ENCODE measurements at places on chromosomes 4 and X. TPM values are rescaled to one million over a fixed set of nuclear protein-coding genes. Genes with fewer than 3 reads are reported as not detected.
A peak's percentile ranks its signal among the peaks of the same experiment; 100 is the strongest.

Gene CNKSR2
- 0.24 TPM for total RNA-seq

Gene ATP11C
- 11.0 TPM for total RNA-seq

Gene SUPT20HL2
- total RNA-seq: 0.24 TPM

Gene MAGEA11
- 23.4 TPM for total RNA-seq

Gene PNMA6A
- 0.12 TPM for total RNA-seq

Gene GABRE
- total RNA-seq: 2.3 TPM

Gene MID1
- 16.6 TPM for total RNA-seq

Gene CXCL8
- 66.9 TPM for total RNA-seq

Gene ABCG2
- 2.3 TPM for total RNA-seq

Gene NPY5R
- not detected for total RNA-seq

Gene CENPVL1
- total RNA-seq: not detected

Gene SOX3
- total RNA-seq: not detected

DNA sequence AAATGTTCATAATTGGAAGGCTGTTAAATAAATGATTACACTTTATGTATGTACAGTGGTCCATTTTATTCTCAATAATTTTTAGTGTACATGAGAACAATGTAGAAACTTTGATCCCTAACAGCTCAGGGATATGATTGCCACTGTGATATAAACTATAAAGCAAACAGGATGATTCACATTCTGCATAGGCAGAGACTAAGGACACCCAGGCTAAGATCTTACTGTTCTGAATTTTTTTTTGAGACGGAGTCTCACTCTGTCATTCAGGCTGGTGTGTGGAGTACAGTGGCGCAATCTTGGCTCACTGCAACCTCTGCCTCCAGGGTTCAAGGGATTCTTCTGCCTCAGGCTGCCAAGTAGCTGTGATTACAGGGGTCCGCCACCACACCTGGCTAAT, 186.6 kb downstream of the PDGFC start:
- DNase-seq: no peak

GRCh38 chrX:100695302-100695701, 36.6 kb downstream of the SYTL4 start:
- no peak for DNase-seq

DNA sequence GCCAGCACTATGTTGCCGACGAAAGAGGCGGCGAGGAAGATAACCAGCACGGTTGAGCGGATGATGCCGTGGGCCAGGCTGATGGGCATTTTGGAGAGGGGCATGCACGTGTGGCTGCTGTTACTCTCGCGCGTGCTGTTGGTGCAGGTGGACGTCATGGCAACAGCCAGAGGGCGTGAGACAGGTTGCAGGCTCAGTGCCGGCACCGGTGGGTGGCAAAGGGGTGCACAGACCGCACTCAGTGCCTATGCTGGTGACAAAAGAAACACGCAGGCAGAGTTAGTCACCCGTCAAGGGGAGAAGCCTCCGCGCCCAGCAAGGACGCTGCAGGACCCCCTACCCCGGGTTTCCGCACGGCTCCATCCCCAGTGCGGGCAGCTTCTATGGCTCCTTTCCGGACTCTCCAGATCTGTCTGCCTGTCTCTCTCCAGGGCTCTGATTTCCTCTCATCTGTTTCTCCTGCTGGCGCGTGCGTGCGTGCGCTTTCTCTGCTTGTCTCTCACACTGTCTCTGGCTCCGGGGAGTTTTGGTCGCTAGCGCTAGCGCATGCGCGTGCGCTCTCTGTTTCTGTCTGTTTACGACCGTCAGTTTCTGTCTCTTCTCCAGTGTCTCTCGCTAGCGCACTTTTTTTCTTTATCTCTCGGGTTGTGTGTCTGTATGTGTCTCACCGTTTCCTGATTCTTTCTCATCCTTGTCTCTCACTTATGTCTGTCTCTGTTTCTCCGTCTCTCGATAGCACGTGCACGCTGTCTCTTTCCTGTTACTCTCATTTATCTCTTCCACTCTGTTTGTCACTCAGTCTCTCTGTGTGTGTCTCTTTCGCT, 2.1 kb downstream of the GPR101 start:
- peak; percentile 24 for DNase-seq

DNA sequence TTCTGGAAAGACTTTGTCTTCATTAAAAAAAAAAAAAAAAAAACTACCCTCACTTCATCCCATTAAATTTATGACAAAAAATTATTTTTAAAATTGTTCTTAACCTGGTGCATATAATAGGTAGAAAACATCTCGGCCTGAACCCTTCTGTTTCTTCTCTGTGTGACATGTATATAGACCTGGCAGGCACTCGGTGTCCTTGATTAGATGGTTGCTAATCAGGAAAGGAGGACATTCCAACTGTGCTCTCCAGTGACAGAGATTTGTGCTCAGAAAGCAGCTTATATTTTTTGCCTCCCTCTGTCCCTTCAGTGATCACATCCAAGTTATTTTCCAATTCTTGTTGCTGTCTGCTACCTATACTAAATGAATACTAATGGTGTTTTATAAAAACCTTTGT, 355.6 kb downstream of the CBLL2 start:
- no peak for DNase-seq

DNA sequence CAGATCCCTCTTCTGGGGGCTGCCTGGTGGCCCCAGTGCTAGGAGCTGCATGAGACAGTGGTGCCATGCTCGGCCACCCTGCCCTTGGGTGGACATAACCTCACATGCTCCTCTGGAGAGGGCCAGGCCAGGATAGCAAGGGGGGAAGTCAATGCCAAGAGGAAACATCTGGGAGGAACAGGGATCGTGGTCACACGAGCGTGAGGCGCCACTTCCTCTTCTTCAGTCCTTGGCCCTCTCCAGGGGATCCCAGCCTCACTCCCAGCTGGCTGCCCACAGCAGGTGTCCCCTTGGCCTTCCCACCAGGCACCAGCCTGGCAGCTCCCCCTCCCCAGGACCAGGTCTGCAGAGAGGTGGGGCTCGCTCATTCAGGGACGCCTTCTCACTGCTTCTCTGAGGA, 28.6 kb downstream of the TBC1D14 start:
- peak; percentile 38 for DNase-seq

DNA sequence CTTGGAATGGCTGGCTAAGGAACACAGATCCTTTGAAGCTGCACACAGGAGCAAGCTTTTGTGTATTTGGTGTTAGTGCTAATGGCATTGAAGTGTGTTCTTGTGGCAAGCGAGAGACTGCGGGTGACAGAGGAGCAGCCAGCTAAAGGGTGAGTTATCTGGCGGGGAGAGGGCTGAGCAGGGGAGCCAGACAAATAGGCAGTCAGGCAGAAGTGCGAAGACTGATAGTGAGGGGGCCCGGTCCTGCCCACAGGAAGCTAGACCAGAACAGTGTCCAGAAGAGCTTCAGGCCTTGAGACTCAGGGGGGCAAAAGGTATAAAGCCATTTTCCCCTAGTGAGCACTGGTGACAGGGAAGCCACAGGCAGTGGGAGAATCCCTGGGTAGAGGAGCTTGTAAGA, 49.6 kb upstream of the MAMLD1 start:
- DNase-seq: no peak

DNA sequence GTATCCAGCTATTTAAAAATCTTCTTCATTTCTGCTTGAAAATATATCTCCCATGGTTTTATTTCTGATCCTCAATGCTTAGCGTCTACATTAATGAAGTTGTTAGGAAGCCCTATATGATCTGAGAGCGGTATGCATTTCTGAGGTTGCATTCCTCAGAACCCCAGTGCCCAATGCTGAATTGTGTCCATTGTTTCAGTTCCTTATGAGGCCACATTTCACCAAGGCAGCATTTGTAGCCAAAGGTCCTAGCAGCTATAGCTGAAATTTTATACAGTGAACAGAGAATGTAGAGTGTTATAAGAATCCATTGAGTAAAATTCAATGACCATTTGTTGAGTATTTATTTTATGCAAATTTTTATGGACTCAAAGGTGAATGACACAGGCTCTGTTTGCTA, 209.5 kb downstream of the PCDH7 start:
- DNase-seq: peak; percentile 6

DNA sequence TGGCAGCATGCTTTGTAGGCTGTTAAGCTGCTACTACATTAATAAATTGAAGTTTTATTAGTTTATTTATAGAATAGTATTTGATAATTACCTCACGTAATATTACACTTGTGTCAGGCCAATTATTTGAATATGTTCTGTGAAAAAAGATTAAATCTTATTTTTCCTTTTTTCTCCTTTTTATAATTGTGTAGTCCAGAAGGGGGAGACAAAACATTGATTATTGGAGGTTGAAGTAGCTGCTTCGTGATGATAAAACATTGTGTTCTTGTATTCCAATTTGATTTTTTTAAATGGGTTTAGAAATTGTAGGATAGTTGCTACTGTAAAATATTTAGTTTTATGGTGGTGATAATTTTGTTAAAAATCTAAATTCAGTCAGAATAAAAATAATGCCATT, 85.7 kb downstream of the DIAPH2 start:
- peak; percentile 2 for DNase-seq

GRCh38 chrX:47577424-47577823, 4.8 kb upstream of the TIMP1 start:
- peak; percentile 12 for DNase-seq

GRCh38 chrX:135213200-135213844, 38.5 kb upstream of the ETDA start:
- DNase-seq: no peak

GRCh38 chr4:81287101-81287500, 72.1 kb upstream of the PRKG2 start:
- no peak for DNase-seq

GRCh38 chr4:153781717-153782416, 7.0 kb downstream of the SFRP2 start:
- DNase-seq: peak; percentile 63

GRCh38 chrX:41474726-41475100, 27.6 kb downstream of the NYX start:
- no peak for DNase-seq

GRCh38 chrX:15188039-15188438, 81.8 kb downstream of the ASB9 start:
- DNase-seq: no peak

- no peak for DNase-seq
Measured at GRCh38 chrX:136659174-136659573, 11.2 kb downstream of the CD40LG start.

DNA sequence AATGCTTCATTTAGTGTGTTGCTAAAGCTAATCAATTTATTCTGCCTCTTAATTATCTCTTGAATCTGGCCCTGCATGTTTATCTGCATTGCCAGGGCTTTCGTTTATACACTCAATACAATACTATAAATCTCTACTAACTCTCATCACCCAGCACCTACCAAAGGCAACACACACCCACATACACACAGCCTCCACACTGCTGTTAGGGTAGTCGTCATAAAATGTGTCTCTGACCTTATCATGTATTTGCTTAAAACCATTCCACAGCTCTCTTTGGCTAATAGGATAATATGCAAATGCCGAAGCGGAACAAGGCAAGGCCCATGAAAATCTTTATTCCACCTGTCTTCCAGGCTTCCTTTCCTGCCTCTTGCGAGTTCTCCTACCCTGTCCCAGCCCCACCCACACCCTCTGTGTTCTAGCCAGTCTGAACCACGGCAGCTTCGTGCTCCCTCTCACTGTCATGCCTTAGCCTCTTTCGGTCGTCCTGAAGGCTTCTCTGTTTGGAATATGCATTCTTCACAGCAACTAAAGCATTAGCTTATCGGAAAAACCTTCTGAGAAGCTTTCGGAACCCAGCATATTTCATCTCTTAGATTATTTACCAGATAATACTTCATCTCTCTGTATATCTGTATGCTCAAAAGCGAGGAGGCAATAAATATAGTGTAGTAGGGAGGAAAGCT, 333.5 kb downstream of the TENM3 start:
- DNase-seq: no peak

GRCh38 chr4:108622022-108622421, 1.6 kb downstream of the RPL34 start:
- no peak for DNase-seq

- peak; percentile 88 for DNase-seq
Measured at GRCh38 chrX:122943918-122944317, 240.2 kb upstream of the GRIA3 start.

DNA sequence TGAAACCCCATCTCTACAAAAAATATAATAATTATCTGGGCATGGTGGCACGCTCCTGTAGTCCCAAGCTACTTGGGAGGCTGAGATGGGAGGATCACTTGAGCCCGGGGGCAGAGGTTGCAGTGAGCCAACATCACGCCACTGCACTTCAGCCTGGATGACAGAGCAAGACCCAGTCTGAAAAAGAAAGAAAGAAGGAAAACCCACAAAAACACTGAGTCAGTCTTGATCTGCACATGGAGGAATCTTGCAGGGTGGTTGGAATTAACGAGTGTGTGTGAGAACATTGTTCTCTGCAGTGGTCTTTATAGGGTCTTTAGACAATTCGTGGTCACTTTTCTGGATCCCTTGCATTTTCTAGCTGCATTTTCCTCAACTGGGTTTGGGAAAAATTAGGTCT, 23.2 kb downstream of the ADD1 start:
- peak; percentile 8 for DNase-seq

GRCh38 chr4:103934178-103934789, 214.5 kb upstream of the TACR3 start:
- DNase-seq: peak; percentile 31

DNA sequence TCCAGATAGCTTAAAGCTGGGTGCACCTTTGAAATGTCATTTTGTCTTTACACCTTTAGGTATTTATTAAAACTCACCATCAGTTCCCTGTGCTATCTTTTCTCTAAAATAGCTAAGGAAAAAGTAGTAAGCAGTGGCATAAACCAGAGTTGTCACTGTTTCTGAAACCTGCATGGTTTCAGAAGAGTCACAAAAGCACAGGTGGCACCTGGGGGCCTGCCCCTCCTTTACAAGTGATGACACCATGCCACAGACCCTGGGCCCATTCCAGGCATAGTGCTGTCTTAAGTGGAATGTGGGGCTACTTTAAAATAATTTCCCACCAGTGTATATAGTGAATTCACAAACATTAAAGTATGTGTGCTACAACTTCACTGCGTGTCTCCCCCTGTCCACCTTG, 47.8 kb downstream of the DCUN1D4 start:
- no peak for DNase-seq

GRCh38 chr4:95360256-95360903, 188.4 kb downstream of the UNC5C start:
- DNase-seq: no peak

DNA sequence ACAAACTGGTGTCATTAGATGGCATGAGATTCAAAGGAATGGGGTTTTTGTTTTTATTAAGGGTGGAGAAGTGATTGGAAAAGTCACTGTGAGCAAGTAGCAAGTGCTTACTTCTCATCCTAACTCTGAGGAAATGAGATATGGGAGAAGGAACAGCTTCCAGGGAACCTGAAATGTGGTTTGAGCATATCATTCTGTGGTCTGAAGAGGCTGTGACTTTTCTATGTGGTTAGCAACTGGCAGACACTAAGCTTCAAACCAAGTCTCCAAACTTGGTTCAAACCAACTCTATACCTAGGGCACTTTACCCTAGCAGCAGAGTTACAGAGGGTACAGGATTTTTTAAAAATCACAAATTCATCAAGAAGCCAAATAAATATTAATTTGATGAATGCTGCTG, 58.2 kb downstream of the DCLK2 start:
- peak; percentile 77 for DNase-seq

- DNase-seq: no peak
Measured at GRCh38 chrX:9927698-9928482, 39.3 kb upstream of the CLDN34 start.

DNA sequence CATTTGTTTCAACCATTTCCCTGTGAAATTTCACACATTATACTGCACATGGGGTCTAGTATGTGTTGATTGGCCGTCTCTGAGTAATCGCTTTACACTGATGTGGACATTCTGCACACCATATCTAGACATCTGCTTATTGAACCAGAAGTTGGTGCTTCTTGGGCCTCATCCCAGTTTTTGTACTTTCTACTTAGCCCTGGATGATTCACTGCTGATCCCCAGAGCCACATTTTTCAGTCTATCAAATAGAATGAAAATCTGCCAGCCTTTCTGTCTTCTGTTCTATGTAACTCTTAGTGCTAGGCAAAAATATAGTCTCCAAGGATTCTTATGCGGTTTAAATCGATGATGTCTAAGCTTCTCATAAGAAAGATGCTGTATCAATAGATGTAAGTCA, 40.5 kb upstream of the RELL1 start:
- peak; percentile 58 for DNase-seq

Data from RPMI7951 (cell line).